ENCODE measurements at places on chromosomes 1 and 21.

DNA sequence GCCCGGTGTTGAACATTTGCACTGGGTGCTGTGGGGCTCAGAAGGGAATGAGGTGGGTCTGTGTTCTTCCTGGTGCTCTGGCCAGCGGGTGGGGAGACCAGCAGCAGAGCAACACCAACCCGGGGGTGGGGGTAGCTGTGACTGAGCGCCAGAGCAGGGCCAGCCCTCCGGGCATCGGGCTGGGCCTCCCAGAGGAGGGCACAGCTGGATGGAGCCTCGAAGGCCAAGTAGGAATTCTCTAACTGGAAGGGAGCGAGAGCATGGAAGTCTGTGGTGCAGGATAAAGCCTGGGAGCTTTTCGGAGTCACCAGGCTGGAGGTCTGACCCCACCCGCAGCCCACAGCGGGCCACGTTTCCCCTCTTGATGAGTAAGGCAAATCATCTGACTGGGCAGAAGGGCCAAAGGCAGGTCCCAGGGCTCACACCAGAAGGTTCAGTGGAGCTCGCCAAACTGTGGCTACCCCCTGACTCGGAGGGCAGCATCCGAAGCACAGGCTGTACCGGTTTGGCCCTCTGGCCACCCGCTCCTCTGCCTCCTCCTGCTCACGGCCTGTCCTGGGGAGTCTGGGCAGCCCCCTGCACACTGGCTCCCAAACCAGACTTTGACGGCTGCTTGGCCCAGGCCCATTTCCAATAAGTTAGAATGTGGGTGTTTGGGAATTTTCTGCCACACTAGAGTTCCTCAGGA is 18.8 kb downstream of the SLC1A7 start:
- DNase-seq = no peak

DNA sequence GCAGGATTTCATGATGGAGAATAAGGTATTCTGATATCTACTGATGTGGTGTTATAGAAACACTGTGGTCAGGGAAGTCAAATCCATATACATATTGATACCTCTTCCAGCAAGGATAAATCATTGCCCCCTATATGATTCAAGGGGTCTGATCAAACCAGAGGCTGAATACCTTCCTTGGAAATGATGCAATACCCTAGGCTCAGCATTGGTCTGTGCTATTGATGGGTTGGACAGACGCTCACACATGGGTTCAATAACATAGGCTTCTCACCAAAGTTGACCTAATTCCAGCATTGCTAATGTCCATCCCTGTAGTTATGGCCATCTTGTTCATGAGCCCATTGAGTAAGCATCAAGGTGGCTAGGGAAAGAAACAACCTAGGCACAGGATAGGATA is 257.0 kb upstream of the USP24 start:
- DNase-seq = no peak

DNA sequence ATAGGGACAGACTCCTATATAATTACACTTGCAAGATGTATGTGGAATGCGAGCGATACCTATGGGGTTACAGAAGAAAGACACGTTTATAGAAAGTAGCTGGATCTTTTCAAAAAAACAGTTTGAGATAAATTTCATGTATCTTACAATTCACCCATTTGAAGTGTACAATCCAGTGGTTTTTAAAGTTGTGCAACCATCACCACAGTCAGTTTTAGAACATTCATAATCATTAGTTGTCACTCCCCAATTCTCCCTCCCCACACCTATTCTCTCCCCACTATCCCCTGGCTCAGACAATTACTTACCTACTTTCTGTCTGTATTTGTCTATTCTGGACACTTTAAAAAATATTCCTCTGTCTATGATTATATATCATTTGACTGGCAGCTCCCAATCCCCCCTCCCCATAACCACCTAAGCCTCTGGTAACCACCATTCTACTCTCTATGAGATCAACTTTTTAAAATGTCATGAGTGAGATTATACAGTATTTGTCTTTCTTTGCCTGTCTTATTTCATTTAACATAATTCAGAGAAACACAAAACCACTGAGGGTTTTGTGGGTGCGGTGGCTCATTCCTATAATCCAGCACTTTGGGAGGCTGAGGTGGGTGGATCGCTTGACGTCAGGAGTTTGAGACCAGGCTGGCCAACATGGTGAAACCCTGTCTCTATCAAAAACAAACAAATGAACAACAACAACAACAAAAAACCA is 39.1 kb downstream of the MRPS6 start:
- no peak for DNase-seq

DNA sequence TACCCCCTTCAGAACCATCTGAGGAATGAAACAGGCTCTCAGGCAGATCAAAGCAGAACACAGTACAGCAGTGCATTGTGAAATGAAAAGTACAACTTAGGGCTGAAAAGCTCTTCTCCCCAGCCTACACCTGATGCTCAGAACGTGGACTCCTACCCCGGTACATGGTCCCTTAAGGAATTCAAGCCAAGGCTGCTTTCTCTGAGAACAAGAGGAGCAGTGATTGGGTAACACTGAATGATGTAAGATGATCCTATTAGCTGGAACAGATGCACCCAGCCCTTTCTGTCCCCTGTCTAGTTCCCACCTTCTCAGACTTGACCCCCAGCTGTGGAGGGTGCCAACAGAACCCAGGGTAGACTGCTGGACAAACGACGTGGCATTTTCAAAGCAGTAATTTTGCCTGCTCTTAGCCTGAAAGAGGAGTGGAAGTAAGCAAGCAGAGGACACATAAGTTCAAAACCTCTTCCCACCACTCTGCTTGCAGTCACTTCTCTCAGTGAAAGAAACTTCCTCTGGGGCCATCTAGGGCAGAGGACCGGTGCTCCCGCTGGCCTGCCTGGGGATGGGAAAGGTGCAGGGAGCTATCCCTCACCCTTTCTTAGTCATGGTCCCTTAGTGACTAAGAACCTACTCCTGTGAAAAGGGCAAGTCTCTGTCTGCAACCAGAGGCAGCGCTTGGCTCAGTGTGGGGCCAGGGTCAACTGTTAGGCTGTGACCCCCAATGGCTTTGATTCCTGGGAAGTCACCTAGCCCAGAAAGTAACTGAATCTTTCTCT is 72.7 kb downstream of the TRABD2B start:
- no peak for DNase-seq

DNA sequence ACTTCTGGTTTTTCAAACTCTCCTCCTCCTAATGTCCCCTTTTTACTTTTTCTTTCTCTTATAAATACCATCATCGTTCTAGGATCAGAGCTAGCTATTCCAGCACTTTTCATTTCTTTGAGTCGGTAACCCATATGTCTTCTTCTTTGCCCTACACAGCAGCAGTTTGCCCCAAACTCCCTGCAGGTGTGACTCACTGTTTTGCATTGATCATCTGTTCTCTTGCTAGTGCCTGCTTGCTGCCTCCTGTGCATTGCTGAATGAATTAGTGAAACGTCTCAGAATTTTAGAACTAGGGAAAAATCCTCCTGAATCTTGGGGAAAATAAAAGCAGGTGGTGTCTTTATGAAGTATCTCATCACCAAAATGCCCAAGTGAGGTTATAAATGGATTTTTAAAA is 21.7 kb downstream of the KCNK2 start:
- DNase-seq = peak; percentile 40

DNA sequence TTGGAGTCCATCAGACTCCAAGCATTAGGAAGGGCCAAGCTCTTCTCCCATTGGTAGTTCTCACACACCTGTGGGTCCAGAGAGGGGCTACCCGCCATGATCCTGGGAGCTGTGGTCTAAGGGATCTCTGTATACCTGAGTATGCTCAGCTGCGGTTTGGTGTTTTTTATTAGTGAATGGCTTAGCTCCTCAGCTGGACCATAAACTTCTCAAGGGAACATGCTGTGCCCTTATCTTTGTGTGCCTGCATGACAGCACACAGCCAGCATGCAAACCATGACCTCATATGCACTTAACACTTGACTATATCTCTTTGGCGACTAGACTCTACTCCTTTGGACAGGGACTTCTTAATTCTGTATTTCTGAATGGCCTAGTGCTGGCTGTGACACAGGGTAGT is 94.5 kb downstream of the CD58 start:
- no peak for DNase-seq

- DNase-seq = no peak
These were observed 174.8 kb downstream of the PLPP3 start for GRCh38 chr1:56404561-56405030.
